Natural killer cell treated with Interleukin-12 subunit alpha and Interleukin-12 subunit beta and Interleukin-15 and Interleukin-18, amount 100 ng/mL, for 72 hours (primary cell): ENCODE measurements at places on chromosomes 11 and 22. TPM values are rescaled to one million over a fixed set of nuclear protein-coding genes. Genes with fewer than 3 reads are reported as not detected.

DNA sequence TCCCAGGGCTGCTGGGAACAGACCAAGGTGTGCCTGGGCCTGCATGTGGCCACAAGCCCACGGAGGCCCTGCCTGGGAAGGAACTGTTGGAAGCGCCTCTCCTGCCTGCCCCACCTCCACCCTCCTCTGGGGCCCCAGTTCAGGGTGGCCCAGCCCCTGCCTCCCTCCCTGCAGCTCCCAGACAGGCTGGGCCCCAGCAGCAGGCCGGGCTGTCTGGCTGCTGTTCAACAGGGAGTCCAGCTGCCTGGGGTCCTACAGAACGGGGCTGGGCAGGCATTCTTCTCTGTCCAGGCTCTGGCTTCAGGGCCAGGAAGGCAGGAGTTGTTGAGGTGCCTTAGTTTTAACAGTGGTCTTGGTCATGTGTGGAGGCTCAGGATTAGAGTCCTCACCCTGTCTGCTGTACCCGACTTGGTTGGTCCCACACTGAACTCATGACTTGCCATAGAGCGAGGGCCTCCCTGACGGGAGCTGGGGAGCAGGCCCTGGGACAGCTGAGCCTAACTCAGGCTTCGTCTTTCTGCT is 11.8 kb downstream of the PRDM11 start:
- H3K27ac ChIP-seq: no peak overlapping the region
- H3K4me1 ChIP-seq: peaks cover 21% of the 10 kb centered on the region
- H3K4me3 ChIP-seq: no peak overlapping the region
- H3K36me3 ChIP-seq: no peaks in the 10 kb centered on the region
- no peaks in the 10 kb centered on the region for H3K27me3 ChIP-seq

DNA sequence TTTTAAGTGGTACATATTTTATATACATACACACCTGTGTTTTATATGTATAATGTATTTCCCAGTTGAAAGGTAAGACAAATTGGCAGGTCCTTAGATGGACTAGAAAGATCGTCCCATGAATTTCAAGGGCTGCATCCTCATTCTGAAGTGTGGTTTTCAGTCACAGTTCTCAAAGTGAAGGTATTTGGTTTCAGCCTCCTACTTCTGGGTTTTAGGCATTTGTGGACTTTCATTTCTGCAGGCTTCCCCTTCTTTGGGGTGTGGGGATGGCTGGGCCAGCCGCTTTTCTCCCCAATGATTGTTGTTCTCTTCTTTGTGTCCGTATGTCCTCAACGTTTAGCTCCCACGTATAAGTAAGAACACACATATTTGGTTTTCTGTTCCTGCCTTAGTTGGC is 10.0 kb downstream of the DCPS start:
- H3K27ac ChIP-seq: no peak overlapping the region
- no peaks in the 10 kb centered on the region for H3K27me3 ChIP-seq
- peaks cover 68% of the 10 kb centered on the region for H3K4me1 ChIP-seq
- no peak for DNase-seq

PDGFD gene
- 4.5 TPM for total RNA-seq

DNA sequence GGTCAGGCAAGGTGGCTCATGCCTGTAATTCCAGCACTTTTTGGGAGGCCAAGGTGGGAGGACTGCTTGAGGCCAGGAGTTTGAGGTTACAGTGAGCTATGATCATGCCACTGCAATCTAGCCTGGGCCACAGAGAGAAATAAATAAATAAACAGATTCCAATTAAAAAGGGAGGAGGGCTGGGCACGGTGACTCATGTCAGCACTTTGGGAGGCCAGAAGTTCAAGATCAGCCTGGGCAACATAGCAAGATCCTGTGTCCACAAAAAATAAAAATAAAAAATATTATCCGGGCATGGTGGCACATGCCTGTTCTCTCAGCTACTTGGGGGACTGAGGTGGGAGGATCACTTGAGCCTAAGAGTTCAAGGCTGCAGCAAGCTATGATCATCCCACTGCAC is 7.5 kb downstream of the CYB561A3 start:
- DNase-seq: no peak
- no peak overlapping the region for H3K4me3 ChIP-seq
- H3K27me3 ChIP-seq: no peaks in the 10 kb centered on the region

DNA sequence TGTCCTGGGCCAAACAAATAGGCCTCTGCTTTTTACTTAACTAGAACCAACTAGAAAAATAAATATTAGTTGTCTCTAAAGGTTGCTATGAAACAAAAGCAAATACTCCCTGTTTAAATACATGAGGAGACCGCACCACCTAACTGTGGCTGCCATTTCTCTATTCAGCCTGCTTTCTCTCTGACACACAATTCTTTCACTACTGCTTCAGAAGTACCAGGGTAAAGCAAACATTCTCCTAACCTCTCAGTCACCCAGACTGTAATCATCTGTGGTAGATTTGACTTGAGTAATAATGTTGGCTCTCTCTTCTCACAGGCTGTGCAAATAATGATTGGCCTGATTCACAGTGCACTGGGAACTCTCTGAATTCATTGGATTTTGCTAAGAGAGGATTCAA is 41.0 kb upstream of the MS4A8 start:
- H3K27ac ChIP-seq: no peak overlapping the region
- no peak for DNase-seq
- H3K36me3 ChIP-seq: no peaks in the 10 kb centered on the region

RFPL2 gene
- not detected for total RNA-seq

- H3K4me3 ChIP-seq: no peak overlapping the region
- no peaks in the 10 kb centered on the region for H3K4me1 ChIP-seq
- H3K27ac ChIP-seq: no peak overlapping the region
- H3K36me3 ChIP-seq: no peaks in the 10 kb centered on the region
- peaks cover 5% of the 10 kb centered on the region for H3K27me3 ChIP-seq
These were observed 97.8 kb downstream of the RPS6KA4 start for GRCh38 chr11:64456509-64457320.

DRD2 gene
- not detected for total RNA-seq

GRCh38 chr22:50523806-50524675 is 1.4 kb downstream of the SCO2 start:
- H3K36me3 ChIP-seq: no peaks in the 10 kb centered on the region
- H3K4me1 ChIP-seq: peaks cover 29% of the 10 kb centered on the region
- peak; percentile 58 for DNase-seq
- H3K4me3 ChIP-seq: peak overlapping the region; percentile 87
- peak overlapping the region; percentile 54 for H3K27ac ChIP-seq

GRCh38 chr11:123458501-123458900 is 28.4 kb downstream of the GRAMD1B start:
- H3K4me1 ChIP-seq: peaks cover 24% of the 10 kb centered on the region
- H3K4me3 ChIP-seq: no peak overlapping the region
- peak overlapping the region; percentile 4 for H3K27ac ChIP-seq
- H3K36me3 ChIP-seq: no peaks in the 10 kb centered on the region
- H3K27me3 ChIP-seq: no peaks in the 10 kb centered on the region
- no peak for DNase-seq

DNA sequence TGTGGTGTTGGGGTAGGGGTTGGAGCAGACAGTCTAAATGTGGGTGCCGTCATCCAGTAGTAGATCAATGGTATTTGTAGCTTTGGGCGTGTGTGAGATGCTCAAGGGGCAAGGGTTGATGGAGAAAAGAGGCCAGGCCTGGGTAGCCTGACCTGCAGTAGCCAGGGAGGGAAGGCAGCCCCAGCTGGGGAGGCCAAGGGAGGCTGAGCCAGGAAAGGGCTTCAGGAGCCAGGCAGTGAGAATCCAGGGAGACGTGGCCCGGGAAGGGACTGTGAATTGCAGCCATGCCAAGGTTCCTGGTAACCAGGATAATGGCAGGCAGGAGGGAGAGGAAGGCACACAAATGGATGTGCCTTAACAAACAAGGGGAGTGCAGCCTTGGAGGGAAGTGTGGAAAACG is 2.5 kb upstream of the DERL3 start:
- no peaks in the 10 kb centered on the region for H3K27me3 ChIP-seq
- no peaks in the 10 kb centered on the region for H3K36me3 ChIP-seq
- DNase-seq: peak; percentile 42
- H3K27ac ChIP-seq: no peak overlapping the region

WNT7B gene
- total RNA-seq: not detected

DNA sequence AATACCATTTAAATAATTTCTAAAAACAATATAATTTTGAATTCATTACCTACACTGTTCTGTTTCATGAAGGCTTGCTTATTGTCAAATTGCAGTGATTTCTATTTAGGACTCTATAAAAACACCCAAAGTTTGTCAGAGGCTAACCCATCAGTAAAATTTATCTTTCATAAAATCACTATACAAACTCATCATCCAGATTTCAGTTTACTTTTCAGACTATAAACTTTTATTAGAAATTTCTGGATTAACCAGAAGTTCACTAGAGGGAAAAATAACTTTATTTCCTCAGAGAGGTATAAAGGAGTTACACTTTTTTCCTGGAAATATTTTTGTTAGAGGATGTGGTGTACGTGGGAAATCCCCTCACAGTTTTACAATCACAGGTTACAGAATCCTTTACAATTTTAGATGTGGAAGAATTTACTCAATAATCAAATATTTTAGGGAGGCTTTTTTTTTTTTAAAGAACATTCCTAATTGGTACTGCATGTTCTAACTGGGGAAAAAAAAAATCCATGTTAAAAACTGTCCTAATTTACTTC is 176.7 kb downstream of the SWAP70 start:
- H3K27me3 ChIP-seq: no peaks in the 10 kb centered on the region
- DNase-seq: no peak
- peaks cover 33% of the 10 kb centered on the region for H3K4me1 ChIP-seq
- H3K4me3 ChIP-seq: peak overlapping the region; percentile 74
- H3K36me3 ChIP-seq: peaks cover 14% of the 10 kb centered on the region

GRCh38 chr11:33735271-33736147 is 714 bp downstream of the CD59 start:
- H3K36me3 ChIP-seq: no peaks in the 10 kb centered on the region
- peak overlapping the region; percentile 61 for H3K27ac ChIP-seq
- peak; percentile 80 for DNase-seq
- peak overlapping the region; percentile 82 for H3K4me3 ChIP-seq
- no peaks in the 10 kb centered on the region for H3K27me3 ChIP-seq
- H3K4me1 ChIP-seq: peaks cover 25% of the 10 kb centered on the region

DNA sequence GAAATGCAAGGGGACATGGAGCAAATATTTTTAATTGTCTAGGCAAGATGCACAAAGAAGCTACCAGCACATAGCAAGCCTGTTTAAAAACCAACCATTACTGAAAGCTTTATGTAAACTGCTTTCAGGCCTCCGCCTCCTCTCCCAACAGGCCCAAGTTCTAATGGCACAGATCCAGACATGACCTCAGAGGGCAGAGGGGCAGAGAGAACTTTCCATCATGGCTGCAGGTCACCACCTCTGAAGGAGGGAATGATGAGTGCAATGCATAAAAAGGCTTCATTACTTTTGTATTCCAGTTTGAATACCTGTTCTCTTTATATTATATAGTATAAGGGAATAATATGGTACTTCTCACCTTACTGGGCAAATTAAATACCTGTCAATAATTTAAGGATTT is 15.2 kb downstream of the DDX17 start:
- DNase-seq: no peak
- no peaks in the 10 kb centered on the region for H3K27me3 ChIP-seq
- peaks cover 50% of the 10 kb centered on the region for H3K36me3 ChIP-seq
- H3K4me1 ChIP-seq: peaks cover 31% of the 10 kb centered on the region

GRCh38 chr11:43558556-43559127 is 121.9 kb upstream of the HSD17B12 start:
- H3K4me3 ChIP-seq: no peak overlapping the region
- no peaks in the 10 kb centered on the region for H3K4me1 ChIP-seq
- no peak for DNase-seq

DNA sequence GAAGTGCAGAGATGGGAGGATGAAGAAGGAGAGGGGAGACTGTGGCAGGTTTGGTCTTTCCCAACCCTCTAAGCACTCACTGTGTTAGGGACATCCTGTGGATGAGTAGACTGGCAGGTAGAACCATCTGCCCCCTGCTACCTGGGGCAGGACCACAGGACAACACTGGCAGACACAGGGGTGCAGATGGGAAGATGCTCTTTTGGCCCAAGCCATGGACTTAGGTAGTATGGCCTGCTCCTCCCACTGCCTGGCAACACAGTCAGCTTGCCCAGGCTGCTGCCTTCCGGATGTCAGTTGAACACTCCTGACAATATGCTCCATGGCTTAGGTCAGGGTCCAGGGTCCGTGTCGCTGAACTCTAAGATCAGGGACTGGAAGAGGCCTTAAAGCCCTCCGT is 140.7 kb upstream of the NAV2 start:
- no peak overlapping the region for H3K27ac ChIP-seq
- no peaks in the 10 kb centered on the region for H3K4me1 ChIP-seq
- no peak for DNase-seq
- no peak overlapping the region for H3K4me3 ChIP-seq
- peaks cover 21% of the 10 kb centered on the region for H3K27me3 ChIP-seq
- no peaks in the 10 kb centered on the region for H3K36me3 ChIP-seq

- H3K27ac ChIP-seq: no peak overlapping the region
- no peaks in the 10 kb centered on the region for H3K36me3 ChIP-seq
- H3K4me3 ChIP-seq: no peak overlapping the region
- H3K4me1 ChIP-seq: no peaks in the 10 kb centered on the region
These were observed 257.7 kb upstream of the CCDC90B start for GRCh38 chr11:83543706-83544439.

DNA sequence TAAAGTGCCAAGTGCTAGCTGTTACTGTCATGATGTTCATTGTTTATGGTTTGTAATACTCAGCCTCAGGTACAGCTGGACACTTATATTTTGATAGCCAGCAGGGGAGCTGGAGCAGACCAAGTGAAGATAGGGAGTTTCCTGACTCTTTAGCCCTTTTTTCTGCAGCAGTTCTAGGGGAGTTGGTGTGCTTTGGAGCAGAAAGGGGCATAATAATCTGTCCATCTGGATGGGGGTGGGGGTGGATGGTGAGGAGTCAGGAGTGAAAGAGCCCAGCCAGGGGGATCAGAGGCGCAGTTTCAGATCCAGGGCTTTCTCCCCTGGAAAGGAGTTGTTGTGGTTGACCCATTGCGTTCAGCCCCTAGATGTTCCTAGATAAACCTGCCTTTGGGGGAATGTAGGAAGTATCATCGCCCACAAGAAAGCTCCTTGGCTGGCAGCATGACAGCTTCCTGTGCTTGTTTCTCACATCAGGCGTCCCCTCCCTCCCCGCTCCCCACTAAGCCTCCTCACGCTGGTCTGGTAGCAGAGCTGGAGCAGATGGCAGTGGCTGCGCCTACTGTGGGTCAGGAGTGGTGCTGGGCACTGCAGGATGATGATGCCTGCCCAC is 41.9 kb downstream of the MED15 start:
- H3K27me3 ChIP-seq: no peaks in the 10 kb centered on the region
- peaks cover 10% of the 10 kb centered on the region for H3K36me3 ChIP-seq
- H3K4me3 ChIP-seq: peak overlapping the region; percentile 92
- peaks cover 54% of the 10 kb centered on the region for H3K4me1 ChIP-seq
- peak overlapping the region; percentile 95 for H3K27ac ChIP-seq
- no peak for DNase-seq
